ENCODE measurements at places on chromosomes 3 and 15.

DNA sequence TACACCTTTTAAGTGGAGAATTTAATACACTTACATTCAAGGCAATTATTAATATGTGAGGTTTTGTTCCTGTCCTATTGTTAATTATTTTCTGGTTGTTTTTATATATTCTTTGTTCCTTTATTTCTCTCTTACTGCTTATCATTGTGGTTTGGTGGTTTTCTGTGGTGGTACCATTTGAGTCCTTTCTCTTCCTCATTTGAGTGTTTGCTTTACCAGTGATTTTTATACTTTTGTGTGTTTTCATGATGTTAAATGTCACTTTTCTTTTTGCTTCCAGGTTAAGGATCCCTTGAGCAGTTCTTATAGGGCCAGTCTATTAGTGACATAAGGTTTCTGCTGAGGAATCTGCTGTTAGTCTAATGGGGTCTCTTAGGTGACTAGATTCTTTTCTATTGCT lies 116.5 kb downstream of the LRRK1 start:
- DNase-seq = no peak

- DNase-seq = no peak
Measured at GRCh38 chr3:42729404-42730145, 27.0 kb upstream of the HHATL start.

DNA sequence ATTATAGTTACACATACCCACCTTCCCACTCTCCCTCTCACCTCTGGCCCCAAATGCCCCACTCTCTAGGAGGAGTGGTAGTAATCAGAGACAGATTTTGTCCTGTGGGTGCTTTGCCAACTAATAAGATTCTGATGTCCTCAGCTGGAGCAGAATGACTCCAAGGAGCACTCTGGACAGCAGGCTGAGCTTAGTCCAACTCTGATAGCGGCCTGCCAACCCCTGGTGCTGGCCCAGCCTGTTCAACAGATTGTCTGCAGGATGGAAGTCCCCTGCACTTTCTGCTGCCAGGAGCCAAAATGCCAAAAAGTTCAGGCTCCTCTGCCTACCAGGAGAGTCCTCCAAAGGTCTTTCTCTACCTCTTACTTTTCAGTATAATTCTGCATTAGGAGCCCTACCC lies 160.5 kb upstream of the UMPS start:
- no peak for DNase-seq

DNA sequence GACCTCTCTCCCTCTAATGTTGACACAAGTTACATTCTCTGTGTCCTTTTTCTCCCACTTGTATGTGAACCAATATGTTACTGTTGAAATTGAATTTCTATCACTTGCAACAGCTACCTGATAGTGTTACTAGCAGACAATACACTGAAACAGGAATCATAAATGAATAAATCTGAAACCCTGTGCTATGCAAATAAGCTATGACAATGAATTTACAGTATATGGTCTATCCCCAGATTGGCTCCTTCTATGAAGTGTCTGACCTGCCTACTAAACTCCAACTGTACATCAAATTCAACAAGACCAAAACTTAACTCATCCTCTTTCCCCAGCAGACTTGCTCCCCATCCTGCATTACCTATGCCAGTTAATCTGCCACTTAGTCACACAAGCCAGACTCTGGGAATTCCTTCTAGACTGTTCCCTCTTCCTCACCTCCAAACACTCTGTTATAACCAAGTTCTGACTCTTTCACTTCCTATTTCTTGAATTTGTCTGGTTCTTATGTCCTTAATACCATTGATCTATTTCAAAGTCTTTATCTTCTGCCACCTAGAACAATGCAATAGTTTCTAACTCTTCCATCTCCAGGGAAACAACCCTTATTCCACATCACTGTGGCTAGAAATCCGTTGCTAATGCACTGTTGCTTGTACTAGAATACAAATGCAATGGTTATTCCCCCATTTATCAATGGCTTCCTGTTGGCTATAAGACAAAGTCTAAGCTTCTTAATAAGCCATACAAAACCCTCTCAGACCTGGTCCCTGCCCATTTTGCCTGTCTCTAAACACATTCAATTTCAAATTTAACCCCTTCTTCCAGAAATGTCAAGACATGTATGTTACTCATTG lies 13.4 kb upstream of the ZNF639 start:
- no peak for DNase-seq

- DNase-seq = no peak
Measured at GRCh38 chr3:34212175-34212574, 413.7 kb downstream of the PDCD6IP start.

DNA sequence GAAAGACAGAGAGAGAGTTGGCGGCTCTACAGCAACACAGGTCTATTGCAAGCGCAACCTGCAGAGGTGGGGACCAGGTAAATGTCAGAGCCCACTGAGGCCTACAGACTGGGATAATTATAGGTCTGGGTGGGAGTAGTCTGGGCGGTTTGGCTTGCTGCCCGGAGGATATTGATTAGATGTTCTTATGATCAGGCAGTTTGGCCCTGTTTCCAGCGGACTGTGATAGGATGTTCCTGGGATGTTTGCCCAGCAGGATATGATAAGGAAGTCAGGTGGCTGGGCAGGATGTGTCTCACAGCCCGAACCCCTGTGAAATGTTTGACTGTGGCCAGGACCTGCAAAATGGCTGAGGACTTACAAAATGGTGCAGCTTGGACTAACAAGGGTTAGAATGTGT lies 364.9 kb downstream of the NAALADL2 start:
- DNase-seq = no peak
